ENCODE measurements at places on chromosomes 12 and 14. TPM values are rescaled to one million over a fixed set of nuclear protein-coding genes. Genes with fewer than 3 reads are reported as not detected.

Gene LTB4R2
- total RNA-seq, result 2.0 TPM

Gene ERBB3
- total RNA-seq, result 3.6 TPM

Gene ESPL1
- total RNA-seq, result 7.8 TPM

Gene COA8
- total RNA-seq, result 19.9 TPM

Gene ADAMTS20
- total RNA-seq, result not detected

Gene HELB
- total RNA-seq, result 3.2 TPM

Gene DBX2
- total RNA-seq, result not detected

Gene PPM1H
- 1.7 TPM for total RNA-seq

Gene SLC17A8
- total RNA-seq, result not detected

Gene CACNA1C
- 13.9 TPM for total RNA-seq
